ENCODE measurements at places on chromosomes 5 and 9. TPM values are rescaled to one million over a fixed set of nuclear protein-coding genes. Genes with fewer than 3 reads are reported as not detected.
A peak's percentile ranks its signal among the peaks of the same experiment; 100 is the strongest.

DNA sequence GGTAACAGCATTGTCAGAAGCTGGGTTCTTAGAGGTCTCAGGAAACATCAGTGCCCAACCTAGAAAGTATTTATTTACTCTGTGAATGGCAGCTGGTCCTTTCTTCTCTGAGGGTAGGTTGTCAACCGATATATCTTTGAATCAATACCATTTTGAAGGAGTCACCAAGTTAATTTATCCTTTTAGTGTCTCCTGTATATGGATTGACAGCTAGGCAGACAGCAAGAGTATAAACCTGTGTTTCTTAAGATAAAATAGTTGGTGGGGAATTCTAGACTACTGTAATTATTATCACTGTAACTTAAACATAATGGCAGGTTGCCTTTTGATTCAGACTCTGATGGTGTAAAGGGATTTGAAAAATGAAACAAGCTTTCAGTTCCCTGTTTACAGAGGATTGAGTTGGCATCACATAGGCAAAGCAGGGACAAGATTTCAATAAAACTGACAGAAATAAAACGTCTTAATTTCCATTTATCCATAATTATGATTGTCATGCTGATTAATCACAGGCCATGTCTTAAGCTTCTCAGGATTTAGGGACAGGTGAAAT, 190.8 kb upstream of the HAPLN1 start:
- no peaks in the 10 kb centered on the region for H3K36me3 ChIP-seq
- no peak overlapping the region for H3K27ac ChIP-seq
- no peak overlapping the region for H3K4me3 ChIP-seq

DNA sequence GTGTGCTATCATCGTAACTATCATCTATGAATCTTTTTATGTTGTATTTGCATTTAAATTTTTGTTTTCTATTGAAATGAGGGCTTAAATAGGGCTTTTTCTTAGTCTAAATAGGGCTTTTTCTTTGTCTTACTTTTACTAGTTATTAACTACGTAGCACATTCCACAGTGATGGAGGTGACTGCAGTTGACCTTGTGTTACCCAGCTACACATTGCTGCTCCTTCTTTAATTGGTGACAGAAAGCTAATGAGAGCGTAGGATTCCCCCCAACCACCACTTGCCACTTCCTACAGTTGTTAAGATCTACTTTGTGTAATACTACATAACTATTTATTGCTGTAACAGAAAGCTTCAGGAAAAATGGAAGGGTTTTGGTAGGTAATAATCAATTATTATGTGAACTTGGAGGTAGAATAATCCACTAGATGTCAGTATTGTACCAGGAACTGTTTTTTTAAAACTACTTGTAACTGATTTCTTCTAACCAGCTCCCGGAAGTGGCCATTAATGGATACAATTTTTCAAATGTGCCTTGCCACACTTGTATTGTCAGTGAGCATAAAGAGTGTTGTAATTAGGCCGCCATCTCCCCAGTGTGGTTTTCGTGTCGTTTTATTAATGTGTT, 18.0 kb downstream of the MTRR start:
- H3K4me3 ChIP-seq = no peak overlapping the region
- H3K4me1 ChIP-seq = peaks cover 31% of the 10 kb centered on the region
- DNase-seq = no peak
- H3K27ac ChIP-seq = no peak overlapping the region

TEK gene
- total RNA-seq = 56.3 TPM

DNA sequence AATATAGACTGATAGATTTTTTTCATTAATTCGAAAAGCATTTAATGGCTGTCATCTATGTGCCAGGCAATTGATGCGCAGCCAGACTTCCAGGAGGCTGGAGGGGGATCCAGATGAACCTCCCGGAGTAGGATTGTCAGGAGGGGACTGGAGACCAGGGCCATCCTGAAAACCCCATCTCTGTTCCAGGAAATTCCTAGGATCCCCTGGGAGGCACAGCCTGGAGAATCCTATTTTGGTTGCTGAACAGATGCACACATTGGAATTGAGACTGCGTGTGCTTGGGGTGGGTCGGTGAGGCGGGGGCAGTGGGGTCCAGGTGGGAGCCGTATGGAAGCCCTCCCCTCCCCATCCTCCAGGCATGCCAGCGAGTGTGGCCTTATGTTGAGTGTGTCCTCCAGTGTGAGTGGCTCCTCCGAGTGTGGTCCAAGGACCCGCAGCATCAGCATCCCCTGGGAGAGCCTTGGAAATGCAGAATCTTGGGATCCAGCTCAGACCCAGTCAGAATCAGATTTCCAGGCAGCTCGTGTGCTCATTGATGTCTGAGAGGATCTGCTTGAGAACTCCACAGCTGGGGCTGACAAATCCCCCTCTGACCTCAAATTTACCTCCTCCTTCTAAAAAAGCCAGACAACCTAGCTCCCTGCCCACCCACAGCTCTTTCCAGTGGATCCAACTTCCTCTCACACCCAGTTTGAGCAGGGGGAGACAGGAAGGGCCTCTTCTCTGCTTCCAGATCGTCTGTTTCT, 38.7 kb downstream of the ROPN1L start:
- no peaks in the 10 kb centered on the region for H3K27me3 ChIP-seq
- no peaks in the 10 kb centered on the region for H3K36me3 ChIP-seq
- H3K27ac ChIP-seq = no peak overlapping the region
- peaks cover 8% of the 10 kb centered on the region for H3K4me1 ChIP-seq
- H3K4me3 ChIP-seq = no peak overlapping the region

GRCh38 chr5:11514705-11515432, 389.4 kb downstream of the CTNND2 start:
- no peaks in the 10 kb centered on the region for H3K27me3 ChIP-seq
- DNase-seq = no peak
- no peaks in the 10 kb centered on the region for H3K4me1 ChIP-seq
- no peaks in the 10 kb centered on the region for H3K36me3 ChIP-seq

INSYN2B gene
- not detected for total RNA-seq

- H3K27me3 ChIP-seq = no peaks in the 10 kb centered on the region
- H3K4me3 ChIP-seq = no peak overlapping the region
- H3K4me1 ChIP-seq = no peaks in the 10 kb centered on the region
- H3K36me3 ChIP-seq = no peaks in the 10 kb centered on the region
- no peak for DNase-seq
Observed at GRCh38 chr5:158914008-158915000, 185.4 kb downstream of the EBF1 start.

C7 gene
- 237 TPM for total RNA-seq

- no peaks in the 10 kb centered on the region for H3K27me3 ChIP-seq
- no peak for DNase-seq
- H3K4me3 ChIP-seq = no peak overlapping the region
- peaks cover 4% of the 10 kb centered on the region for H3K4me1 ChIP-seq
- H3K36me3 ChIP-seq = peaks cover 25% of the 10 kb centered on the region
Observed at GRCh38 chr5:123610665-123611405, 98.9 kb downstream of the CSNK1G3 start.

- DNase-seq = no peak
- no peaks in the 10 kb centered on the region for H3K27me3 ChIP-seq
- no peaks in the 10 kb centered on the region for H3K4me1 ChIP-seq
- no peak overlapping the region for H3K27ac ChIP-seq
Observed at GRCh38 chr5:115236599-115236998, 26.1 kb downstream of the PGGT1B start.

DNA sequence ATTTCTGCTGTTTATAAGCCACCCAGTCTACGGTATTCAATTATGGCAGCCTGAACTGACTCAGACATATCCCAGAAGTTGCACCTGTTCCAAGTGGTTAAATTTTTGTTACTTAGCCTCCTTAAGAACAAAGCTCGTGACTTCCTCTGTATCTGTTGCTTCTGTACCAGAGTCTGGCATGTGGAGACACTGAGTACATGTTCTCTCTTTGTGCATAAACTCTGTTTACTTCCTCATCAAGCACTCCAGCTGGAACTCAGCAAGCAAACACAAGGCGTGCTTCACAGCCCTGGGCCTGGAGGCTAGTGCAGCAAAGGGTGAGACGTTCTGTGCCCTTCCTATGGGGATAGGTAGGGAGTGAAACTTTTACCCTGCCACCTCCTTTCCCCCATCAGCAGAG, 19.0 kb downstream of the C9orf152 start:
- DNase-seq = peak; percentile 84
- no peak overlapping the region for H3K4me3 ChIP-seq
- H3K36me3 ChIP-seq = no peaks in the 10 kb centered on the region
- no peaks in the 10 kb centered on the region for H3K27me3 ChIP-seq
- peak overlapping the region; percentile 80 for H3K27ac ChIP-seq

EPB41L4A gene
- total RNA-seq = 44.8 TPM

- no peaks in the 10 kb centered on the region for H3K36me3 ChIP-seq
- no peaks in the 10 kb centered on the region for H3K27me3 ChIP-seq
- no peak for DNase-seq
- H3K4me3 ChIP-seq = no peak overlapping the region
- no peak overlapping the region for H3K27ac ChIP-seq
Observed at GRCh38 chr5:133824661-133825254, 143.7 kb downstream of the C5orf15 start.

ADAMTSL1 gene
- total RNA-seq = 3.7 TPM

TAS2R1 gene
- not detected for total RNA-seq

- no peaks in the 10 kb centered on the region for H3K36me3 ChIP-seq
- H3K27ac ChIP-seq = peak overlapping the region; percentile 60
- peaks cover 7% of the 10 kb centered on the region for H3K27me3 ChIP-seq
- H3K4me3 ChIP-seq = no peak overlapping the region
- peak; percentile 81 for DNase-seq
Observed at GRCh38 chr5:179265514-179266290, 79.6 kb downstream of the ADAMTS2 start.

DNA sequence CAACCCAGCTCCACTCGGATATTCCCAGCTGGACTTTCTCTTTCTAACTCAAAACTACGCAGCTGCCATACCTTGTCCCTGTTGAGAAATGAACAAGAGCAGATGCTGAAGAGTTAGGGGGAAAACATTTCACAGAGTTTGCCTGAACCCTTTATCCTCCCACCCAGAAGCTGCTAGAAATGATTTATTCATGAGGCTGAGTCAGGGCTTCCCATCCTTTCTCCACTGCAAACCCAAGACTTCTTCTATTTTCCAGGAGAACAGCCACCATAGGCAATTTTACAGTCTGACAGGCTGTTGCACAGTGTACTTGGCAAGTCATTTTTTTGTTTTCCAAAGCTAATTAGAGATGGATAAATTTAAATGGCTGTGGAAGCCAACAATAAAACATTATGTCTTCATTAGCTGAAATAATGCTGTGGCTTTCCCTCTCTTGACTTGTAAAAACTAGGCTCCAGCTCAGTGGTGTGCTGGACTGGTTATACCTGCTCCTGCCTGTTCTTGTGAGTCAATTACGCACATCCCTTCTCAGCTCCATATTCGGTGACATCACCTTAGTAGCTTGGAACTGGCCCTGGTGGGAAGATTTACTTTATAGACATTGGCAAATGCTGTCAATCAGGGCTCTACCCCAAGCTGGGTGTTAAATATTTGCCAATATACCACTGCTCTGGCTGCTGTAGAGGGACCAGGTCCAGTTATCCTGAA, 71.9 kb downstream of the KIF4B start:
- H3K4me1 ChIP-seq = no peaks in the 10 kb centered on the region
- H3K36me3 ChIP-seq = no peaks in the 10 kb centered on the region
- DNase-seq = no peak
- H3K4me3 ChIP-seq = no peak overlapping the region
- no peaks in the 10 kb centered on the region for H3K27me3 ChIP-seq

MELK gene
- 1.7 TPM for total RNA-seq

- H3K36me3 ChIP-seq = no peaks in the 10 kb centered on the region
- no peak overlapping the region for H3K4me3 ChIP-seq
- H3K27ac ChIP-seq = no peak overlapping the region
- no peaks in the 10 kb centered on the region for H3K4me1 ChIP-seq
Observed at GRCh38 chr5:94268226-94268625, 350.2 kb downstream of the KIAA0825 start.

DNA sequence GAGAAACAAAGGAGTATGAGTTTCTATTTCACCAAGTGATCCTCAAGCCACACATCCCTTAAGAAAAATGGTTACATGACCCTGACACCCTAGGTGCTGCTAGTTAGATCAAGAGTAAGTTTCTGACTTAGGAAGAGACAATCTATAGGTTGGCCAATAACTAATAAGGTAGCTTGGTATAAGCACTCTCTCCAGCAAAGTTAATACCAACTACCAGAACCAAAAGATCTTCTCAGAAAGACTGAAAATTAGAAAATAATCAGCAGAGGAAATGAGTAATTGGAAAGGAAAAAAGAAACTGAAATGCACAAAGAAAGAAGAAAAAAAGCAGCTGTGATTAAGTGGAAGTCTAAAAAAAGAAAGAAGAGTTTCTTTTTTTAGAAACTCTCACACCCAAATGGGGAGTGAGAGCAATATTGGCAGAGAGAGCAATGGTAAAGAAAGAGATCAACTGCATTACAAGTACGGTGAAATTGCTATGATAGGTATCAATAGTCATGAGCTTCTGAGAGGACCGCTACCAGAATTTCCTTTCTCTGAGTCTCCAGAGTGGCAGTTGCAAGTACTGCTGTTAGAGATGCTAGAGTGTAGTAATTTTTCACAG, 195.5 kb downstream of the TMEM167A start:
- H3K27me3 ChIP-seq = no peaks in the 10 kb centered on the region
- H3K4me1 ChIP-seq = no peaks in the 10 kb centered on the region
- no peak overlapping the region for H3K4me3 ChIP-seq
- DNase-seq = no peak
- no peak overlapping the region for H3K27ac ChIP-seq

PROB1 gene
- 0.86 TPM for total RNA-seq

DNA sequence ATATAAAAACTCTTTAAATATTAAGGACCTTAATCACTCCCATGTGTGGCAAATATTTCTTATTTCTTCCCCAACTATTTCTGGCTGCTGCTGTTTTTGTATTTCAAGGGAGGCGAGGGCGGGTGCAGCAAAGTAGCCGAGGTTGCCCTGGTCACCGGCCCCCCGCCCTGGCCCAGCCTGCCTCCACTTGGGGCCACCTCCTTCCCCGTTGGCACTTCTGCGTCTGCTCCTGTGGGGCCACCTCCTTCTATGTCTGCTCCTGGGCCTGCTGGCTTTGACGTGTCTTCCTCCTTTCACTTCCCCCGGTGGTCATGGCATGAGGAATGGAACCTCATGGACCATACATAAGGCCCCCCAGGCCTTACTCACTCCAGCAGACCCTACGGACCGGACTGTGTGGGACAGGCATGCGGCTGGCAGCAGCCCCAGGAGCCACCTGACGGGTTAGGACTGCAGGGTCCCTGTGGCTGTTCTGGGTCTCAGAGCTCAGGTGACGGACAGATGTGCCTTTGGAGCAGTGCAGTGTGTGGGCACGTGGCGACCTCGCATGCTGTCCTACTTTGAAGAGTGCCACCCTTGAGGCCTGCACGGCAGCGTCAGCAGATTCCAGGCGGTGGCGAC, 5.8 kb upstream of the ENTPD8 start:
- H3K4me1 ChIP-seq = peaks cover 13% of the 10 kb centered on the region
- no peaks in the 10 kb centered on the region for H3K36me3 ChIP-seq
- no peak overlapping the region for H3K27ac ChIP-seq
- peak; percentile 54 for DNase-seq
- H3K27me3 ChIP-seq = peaks cover 13% of the 10 kb centered on the region
- H3K4me3 ChIP-seq = no peak overlapping the region

Data from lower lobe of right lung (tissue), 2 donors.